ENCODE measurements at places on chromosomes 13 and 19.
A peak's percentile ranks its signal among the peaks of the same experiment; 100 is the strongest.

DNA sequence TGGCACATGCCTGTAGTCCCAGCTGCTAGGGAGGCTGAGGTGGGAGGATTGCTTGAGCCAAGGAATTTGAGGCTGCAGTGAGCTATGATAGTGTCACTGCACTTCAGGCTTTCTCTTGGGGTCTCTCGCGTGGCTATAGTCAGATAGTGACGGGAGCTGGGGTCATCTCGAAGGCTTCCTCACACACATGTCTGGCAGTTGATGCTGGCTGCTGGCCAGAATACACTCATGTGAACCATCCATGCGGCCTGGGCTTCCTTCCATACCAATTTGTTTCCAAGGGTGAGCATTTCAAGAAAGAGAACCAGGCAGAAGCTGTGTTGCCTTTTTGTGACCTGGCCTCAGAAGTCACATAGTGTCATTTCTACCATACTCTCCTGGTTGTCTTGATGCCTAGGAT, 26.4 kb downstream of the LEUTX start:
- DNase-seq = no peak

DNA sequence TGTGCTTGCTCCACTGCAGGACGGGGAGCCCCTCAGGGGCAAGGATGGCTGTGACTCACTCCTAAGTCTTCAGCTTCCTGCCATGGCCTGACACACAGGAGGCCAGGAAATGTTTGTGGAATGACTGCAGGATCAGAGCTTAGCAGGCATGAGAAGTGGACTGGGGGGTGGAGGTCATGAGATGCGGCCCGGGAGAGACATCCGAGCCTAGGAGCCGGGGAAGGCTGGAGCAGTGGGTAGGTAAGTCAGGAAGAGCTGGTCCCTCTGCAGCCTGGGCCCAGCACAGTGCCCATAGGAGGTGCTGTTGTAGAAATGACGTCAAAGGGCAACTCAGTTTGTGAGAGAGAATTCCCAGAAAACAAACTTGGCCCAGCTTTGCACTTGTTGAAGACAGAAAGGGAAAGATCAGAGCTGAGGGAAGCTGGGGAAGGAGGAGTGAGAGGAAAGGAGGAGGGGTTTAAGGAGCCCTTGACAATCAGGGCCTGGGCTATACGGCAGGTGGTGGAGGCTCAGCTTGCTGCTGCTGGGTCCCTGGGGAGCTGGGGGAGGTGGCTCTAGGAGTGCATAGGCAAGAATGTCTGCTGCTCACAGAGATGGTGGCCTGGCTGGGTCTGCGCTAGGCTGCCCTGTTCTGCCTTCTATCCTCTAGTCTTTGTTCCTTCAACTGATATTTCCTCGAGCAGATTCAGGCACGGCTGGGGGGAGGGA, 18.5 kb downstream of the POU2F2 start:
- DNase-seq = peak; percentile 87

DNA sequence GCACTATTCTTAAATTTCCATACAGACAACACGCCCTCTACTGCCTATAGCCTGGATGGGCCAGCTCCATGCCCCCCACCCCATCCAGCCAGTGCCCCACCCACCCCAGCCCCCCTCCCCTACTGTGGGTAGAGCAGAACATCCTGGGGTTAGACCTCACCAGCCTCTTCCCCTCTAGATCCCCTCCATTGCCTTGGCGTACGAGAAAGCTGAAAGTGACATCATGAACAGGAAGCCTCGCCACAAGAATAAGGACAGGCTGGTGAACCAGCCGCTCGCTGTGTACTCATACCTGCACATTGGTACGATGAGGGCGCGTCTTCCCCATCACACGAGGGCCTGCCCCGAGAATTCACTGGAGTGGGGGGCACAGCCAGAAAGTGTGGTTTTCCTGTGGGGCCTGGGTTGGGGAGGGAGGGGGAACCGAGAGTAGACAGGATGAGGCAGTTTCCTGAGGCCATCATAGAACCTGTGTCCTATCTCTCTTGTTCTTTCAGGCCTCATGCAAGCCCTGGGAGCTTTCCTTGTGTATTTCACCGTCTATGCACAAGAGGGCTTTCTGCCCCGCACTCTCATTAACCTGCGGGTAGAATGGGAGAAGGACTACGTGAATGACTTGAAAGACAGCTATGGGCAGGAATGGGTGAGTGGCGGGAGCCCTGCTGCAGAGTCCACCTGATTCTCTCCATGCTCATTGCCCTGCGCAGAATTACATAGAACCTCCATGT, 29.1 kb downstream of the ATP12A start:
- no peak for DNase-seq

GRCh38 chr13:92028695-92029094, 630.3 kb downstream of the GPC5 start:
- DNase-seq = no peak

DNA sequence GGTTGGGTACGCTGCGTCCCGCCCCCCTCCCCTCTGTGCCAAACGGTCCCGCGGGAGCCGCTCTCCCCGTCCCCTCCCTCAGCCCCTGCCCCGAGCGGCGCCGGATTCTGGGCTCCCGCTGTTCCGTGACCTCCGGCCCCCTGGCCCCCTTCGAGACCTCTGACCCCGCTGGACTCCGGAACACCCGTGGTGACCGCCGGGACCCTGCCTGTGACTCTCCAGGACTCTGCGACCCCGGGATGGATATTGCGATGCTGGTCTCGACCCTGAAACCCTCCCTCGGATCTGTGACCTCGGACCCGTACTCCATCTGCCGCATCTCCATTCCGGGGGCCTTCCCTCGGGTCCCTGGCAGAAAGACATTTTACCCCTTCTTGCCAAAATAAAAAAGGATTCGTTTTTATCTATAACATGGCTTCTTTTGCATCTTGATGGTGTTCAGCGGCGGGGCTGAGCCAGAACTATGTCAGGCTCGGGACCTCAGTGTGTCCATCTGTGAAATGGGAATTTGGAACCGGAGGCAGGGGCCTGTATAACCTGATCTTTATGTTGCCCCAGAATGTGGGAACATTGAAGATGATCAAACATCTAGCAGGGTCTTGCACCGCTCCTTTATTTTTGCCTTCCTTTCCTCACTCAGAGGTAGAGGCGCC, 654 bp upstream of the MEGF8 start:
- no peak for DNase-seq

DNA sequence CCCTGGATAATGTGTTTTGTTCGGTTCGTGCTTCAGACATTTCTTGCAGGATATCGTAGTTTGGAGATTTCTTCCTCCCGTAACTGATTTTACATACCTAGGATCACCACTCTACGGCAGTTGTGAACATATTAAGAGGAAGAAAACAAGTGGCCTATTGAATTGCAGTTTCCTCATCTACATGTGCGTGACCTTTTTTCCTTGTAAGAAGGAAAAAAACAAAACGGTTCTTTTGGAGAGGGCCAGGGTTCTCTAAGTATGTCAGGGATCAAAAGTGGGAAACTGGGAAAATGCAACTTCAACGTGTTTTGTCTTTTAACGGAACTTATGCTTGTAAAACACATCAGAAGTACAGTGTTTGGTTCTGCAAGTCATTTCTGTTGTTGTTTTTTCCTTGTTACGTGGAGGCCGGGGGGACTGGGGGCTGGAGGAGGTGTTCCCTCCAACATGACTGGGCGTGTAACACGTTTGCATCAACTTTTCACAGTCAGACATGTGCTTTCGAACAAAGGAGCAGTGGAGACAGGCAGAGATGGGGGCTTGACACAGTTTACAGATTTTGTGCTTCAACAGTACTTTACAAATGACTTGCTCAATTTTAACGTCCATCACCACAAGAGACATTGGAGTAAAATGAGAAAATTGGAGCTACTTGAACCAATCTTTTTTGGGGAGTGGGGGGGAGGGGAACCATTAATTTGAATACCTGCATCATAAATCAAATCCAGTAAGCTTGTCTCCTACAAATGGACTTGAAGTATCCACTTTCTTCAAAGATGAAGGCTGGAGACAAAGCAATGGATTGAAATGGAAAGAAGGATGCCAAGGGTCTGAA, 3.8 kb downstream of the ZC3H4 start:
- DNase-seq = no peak

- no peak for DNase-seq
These were observed 28.9 kb upstream of the CACTIN start for GRCh38 chr19:3655402-3656072.

DNA sequence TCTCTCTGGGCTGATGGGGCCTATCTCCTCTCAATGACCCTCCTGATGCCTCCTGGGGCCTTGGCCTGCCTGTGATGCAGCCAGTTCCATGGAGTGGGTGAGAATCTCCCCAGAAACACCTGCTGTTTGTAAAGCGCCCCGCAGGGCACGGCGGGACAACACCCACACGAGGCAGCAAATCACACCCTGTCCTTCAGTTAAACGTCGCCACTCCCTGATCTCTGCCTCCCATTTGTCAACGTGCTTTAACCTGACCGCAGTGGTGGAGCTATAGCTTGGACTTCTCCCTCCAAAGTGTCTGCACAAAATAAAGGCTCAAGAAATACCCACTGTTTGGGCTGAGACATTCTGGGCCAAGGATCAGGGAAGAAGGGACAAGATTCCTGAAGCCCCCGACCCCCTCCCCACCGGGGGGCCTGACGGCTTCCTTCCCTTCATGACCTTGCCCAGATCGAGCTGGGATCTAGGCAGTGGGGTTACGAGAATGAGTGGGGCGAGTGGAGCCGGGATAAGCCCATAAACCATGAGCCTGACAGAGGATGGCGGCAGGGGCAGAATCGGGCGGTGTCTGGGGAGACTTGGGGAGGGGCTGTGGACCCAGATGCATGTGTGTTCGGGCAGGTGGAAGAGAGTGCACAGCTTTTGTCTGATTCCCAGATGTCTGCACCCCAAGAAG, 8.0 kb downstream of the MYDGF start:
- DNase-seq = no peak

DNA sequence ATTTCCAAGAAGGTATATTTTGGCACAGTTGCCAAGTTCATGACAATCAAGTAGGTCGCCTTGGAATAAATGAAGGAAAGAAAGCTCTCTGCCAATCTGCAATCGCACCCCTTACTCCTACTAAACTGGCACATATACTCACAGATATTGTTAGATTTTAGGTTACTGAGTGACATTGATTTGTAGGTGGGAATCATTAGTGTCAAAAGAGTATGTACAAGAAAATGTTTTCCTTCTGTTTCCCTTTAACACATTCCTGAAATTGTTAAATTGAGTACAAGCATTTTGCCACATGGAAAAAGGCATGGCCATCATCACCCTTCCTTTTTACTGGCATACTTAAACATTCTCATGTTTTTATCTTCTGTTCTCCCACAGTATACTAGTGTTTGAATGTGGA, 2868.3 kb upstream of the PCDH20 start:
- DNase-seq = no peak

DNA sequence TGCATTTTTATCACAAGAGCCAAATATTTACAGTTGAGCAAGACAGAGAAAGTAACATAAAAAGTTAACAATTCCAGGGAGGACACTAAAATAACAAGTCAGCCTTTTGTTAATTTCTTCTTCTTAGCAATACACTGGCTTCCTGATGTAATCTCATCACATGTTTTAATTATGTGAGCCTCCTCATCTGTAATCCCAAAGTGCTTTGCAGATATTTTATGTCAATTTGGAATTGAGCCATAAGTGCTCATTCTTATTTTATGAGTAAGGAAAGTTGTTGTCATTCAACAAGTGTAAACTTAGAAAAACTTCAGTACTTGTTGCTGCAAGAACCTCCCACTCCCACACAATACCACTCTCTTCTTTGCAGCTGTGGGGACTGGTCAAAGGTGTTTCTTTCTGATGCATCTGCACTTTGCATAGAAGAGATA, 223.6 kb downstream of the GPC6 start:
- no peak for DNase-seq

DNA sequence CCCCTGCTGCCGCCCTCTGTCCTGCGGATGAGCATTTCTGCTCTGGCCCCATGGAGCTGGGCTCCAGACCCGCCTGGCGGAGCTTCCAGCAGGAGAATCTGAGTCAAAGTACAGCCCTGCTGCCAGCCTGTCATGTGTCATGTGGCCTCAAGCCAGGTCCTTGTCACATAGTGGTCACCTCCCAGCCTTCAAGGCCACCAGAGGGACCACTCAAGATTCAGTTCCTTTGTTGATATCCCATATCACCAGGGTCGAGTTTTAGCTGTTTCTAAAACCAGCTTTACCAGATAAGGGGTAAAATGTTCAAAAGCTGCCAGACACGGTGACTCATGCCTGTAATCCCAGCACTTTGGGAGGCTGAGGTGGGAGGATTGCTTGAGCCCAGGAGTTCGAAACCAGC, 13.4 kb downstream of the THOP1 start:
- DNase-seq = no peak

- no peak for DNase-seq
These were observed 28.3 kb upstream of the KCTD4 start for GRCh38 chr13:45229172-45229571.

DNA sequence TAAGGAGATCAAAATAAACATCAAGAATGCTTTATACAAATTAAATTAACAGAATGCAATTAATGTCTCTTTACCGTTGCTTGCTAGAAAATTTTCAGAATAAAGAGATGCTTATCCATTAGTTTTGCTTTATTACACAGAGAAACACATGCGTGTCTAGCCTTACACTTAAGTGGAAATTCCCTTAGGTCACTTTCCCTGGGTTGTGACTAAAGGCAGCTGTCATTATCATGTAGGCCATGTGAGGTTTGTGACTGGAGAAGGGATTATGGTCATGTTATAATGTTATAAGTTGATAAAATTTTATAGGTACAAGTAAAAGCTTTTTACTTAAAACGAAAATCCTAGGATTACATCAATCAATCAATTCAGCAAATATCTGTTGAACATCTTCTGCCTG, 121.0 kb downstream of the KCNRG start:
- no peak for DNase-seq

DNA sequence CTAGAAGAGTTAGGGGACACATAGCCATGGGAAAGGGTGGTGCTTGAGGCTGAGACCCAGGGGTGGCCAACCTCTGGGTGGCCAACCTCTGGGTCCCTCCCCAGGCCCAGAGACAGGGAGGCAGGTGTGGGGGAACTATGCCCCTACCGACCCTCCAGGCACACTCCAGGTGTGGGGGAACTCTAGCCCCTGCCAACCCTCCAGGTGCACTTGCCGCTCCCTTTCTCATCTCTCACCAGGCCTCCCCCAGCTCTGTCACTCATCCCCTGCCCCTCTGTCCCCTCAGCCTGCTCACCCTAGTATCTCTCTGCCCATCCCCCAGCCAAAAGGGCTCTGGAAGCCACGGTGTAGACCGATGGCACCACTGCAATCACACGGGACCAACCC, 10.6 kb upstream of the VSTM2B start:
- DNase-seq = no peak

DNA sequence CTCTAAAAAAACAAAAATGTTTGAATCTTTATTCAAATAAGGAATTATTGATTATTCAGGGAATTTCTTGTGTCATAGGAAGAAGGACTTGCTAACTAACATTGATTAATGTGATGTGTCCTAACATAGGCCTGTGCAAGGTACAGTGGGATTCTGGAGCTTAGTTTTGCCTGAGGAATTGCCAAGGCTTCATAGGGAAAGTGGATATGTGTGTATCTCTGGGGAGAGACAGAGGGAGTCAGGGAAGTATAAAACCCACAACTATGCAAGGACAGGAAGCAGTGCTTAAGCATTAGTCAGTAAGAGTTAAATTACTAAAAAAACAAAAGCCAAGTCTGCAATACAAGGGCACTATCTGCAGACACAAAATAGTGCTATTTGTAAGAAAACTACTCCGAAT, 59.6 kb downstream of the WDFY2 start:
- DNase-seq = no peak
